ENCODE measurements at places on chromosomes 12 and 14.

DNA sequence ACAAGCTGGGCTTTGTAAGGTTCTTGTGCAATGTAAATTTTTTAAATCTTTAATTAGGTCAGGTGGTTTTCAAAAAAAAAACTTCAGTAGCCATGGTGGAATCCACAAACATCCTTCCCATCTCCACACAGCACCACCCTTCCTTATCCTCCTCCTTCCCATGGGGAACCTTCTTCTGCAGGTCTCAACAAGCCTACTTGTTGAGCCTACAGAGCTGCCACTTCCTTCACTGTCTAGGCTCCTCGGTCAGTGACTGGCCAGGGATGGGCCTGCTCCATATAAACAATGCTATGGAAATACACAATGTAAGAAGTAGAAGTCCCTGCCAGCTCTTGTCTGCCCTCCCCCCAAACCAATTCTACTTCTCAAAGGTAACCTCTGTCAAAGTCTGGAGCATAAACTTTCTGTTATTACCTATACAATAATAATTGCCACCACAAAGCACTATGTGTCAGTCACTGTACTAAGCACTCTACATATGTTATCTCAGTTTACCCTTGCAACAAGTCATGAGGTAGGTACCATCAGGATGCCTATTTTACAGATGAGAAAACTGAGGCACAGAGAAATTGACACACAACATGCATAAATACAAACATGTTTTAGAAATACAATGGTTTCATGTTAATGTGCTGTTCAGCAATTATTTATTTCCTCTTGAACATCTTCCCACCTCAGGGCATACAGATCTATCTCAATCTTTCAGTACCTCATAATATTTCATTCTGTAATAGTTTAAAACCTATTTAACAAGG lies 17.4 kb downstream of the LIMA1 start:
- DNase-seq = no peak

GRCh38 chr12:46958053-46958452 lies 121.4 kb upstream of the PCED1B start:
- DNase-seq = no peak

GRCh38 chr12:51186465-51187085 lies 13.6 kb upstream of the TFCP2 start:
- DNase-seq = no peak

DNA sequence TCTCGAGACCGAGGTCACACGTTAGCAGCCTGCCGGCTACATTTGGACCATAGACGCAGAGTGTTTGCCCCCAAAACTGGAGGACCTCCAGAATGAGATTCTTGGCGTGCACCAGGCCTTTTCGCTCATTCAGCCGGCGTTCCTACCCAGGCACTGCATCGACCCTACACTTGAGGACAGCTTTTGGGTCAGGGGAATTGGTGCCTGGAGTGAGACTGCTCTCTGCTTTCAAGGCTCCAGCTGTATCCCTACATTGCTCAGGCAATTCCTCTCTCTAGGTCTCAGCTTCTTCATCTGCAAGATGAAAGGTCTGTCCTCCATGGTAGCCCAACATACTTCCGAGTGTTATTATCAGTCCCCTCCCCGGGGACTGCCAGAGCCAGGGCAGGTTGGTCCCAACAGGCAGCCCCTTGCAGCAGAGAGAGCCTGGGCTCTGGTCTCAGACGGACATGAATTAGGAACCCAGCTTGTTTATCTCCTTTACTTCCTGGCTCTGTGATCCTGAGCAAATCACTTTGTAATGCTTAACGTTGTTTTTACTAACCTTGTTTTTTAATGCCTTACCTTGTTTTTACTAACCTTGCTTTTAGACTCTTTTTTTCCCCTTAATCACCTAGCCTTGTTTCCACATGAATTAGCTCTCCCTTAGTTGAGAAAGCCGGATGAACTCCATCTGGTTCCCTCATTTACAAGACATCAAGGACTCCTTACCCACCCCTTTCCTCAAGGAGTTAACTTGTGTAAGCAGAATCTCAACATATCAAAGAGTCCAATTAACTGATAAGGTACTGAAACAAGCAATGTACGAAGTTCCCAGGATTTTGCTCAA lies 892 bp downstream of the TCHP start:
- DNase-seq = no peak

- DNase-seq = no peak
Measured at GRCh38 chr12:95830335-95831089, 28.2 kb upstream of the SNRPF start.

GRCh38 chr14:82641050-82641540 lies 1107.4 kb upstream of the SEL1L start:
- DNase-seq = no peak

GRCh38 chr12:104472748-104473147 lies 16.0 kb downstream of the CHST11 start:
- DNase-seq = no peak

GRCh38 chr12:132469423-132469822 lies 20.5 kb upstream of the FBRSL1 start:
- DNase-seq = no peak

- no peak for DNase-seq
Measured at GRCh38 chr12:17296882-17297281, 690.9 kb upstream of the LMO3 start.

DNA sequence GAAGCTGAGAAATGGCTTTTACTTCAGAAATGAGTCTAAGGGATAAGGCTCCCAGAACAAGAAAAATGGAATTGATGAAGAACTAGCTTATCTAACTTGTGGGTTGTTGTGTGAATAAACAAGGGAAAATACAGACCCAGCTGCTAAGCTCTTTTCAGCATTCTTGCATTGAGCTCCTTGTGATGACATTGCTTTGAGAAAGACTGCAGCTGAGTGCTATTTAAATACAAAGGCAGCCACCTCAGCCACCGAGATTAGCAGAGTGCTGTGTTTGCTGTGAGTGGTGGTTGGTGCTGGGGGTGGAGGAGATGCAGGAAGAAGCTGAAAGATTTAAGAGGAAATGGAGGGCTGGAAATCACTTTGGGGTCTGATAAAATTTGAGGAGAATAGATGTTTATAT lies 396.0 kb upstream of the PRICKLE1 start:
- no peak for DNase-seq

- no peak for DNase-seq
Measured at GRCh38 chr12:114547636-114548035, 136.3 kb downstream of the TBX3 start.

GRCh38 chr12:113238309-113238708 lies 17.0 kb downstream of the TPCN1 start:
- no peak for DNase-seq

DNA sequence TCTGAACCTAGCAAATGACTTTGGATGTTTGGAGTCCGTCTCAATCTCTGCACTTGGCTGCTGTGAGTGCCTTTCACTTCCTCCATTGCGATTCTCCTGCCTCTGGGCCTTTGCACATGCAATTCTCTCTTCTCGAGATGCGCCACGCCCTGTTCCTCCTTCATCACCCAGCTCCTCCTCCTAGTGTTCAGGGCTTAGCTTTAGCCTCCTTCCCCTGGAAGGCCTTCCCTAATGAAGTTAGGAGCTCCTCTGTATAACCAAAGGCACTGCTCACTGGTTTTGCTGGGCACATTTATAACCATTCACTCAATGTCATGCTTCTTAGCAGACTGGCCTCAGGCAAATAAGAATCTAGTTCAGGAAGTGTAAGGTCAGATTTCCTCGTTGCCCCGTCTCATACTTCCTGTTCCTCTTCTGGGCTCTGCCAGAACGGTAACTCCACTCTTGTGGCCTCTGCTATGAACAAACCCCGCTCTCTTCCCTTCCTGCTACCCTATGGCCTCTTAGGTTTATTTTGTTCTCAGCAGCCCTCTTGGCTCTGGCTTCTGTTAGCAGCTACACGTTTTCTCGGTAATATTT lies 171.4 kb downstream of the CRADD start:
- DNase-seq = no peak

Data from AG09319 (cell line).